H4 (cell line): ENCODE measurements at places on chromosomes 5 and 9. TPM values are rescaled to one million over a fixed set of nuclear protein-coding genes. Genes with fewer than 3 reads are reported as not detected.

The ADAMTS13 gene
- 0.06 and 0.12 TPM in 2 replicates for total RNA-seq

The CDX1 gene
- total RNA-seq, result not detected in 2 replicates

DNA sequence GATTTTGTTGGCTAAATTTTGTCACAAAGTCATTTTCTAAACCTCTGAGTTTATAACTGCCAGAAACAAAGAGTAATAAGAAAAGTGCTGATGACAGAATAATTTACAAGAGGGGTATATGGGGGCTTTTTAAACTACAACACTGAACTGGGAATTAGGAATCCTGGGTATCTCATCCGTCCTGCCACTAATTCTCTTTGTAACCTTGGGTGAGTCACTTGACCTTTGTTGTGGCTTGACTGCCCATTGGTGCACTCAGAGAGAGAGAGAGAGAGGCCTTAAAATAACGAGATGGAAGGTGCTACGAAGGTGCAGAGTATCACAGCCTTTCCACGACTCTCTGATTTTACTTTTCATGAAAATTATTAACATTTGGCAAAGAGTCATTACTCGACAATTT, 130.3 kb upstream of the CNTLN start:
- no peak for DNase-seq

DNA sequence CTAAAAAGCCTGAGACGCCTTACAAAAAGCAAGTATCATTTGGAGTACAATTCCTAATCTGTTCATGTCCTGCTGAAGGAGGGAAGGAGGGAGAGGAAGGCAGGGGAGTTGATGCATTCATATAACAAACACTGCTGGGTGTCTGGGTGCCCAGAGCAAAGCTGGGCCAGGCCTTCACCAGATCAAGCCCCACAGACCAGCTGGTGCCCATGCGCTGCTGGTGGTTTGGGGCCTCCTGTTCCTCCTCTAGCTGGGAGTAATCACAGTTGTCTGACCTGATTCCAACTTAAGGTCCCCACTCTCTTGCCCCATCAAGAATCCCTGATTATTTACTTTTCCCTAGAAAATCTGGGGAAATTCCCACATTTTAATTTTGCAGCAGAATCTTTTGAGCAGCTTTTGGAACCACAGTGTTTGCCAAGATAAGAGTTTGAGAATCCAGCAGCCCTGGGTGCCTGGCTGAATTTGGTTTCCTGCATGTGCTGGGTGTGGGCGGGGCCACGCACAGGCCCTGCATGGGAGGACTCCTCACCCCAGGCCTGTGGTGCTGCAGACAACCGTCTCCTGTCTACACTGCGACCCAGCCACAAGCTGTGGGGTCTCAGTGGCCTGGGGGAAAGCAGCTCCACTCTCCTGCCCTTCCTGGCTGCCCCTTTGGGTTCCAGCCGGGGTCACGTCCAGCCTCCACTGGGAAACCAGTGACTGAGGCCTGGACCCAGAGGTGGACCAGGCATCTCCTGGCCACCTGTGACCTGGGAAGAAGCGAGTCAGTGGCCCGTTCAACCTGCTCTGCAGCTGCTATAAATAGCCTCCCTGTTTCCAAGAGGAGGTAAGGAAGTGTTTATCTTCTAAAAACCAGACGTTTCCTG, 47.5 kb downstream of the NEURL1B start:
- DNase-seq, result no peak

DNA sequence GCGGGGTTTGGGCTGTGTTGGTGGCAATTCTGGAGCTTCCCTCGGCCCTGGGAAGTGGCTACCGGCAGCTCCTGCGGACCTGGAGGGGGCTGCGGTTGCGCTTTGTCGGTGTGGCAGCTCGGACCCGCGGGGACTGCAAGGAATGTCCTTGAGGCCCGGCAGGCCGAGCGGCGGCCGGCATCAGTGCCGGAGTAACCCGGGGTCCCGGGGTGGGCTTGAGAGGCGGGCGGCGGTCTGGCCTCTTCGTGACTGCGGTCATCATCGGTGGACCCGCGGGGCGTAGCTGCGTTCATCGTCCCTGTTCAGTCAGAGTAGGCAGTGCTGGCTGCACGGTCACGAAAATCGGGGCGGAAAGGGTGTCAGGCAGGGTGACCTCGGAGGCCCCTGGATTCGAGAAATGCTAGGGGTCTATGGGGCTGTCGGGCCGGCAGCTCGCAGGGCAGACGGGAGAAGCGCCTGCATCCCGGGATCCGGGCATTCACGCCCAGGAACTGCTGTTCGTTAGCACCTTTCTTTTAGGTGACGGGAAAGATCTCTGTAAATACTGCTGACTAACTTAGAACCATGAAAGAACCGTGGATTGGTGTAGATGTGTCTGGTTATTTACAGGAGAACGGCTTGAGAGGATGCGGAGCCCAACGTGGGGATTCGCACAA, 474 bp downstream of the HMGCR start:
- DNase-seq, result peak; percentile 13

DNA sequence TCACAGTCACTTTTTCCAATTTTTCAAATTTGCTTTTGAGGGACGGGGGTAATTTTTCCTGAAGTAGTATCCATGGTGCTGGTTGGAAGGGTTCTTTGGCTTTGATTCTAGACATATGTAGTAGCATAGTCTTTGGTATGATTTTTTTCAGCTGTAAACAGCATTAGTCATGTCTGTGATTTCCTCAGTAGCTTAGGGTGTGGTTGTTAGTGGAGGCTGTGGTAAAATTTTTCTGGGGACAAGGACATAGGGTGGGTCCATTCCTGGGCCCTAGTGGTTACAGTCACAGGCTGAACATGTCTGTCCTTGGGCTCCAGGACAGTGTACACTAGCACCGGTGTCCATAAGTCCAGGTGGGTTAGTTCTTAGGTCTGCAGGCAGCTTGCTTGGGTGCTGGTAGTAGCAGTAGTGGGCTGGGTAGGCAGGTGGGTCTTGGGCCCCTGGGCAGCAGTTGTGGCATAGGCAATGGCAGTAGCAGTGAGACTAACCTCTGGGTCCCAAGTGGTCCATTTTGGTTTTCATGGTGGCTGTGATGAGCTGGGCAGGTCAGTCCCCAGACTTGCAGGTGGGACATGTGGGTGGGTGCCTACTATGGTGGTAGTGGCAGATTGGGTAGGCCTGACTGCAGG, 100.0 kb upstream of the CXCL14 start:
- DNase-seq, result no peak

GRCh38 chr9:88310310-88310980, 77.8 kb upstream of the SPIN1 start:
- no peak for DNase-seq

GRCh38 chr5:160260881-160261815, 31.8 kb downstream of the FABP6 start:
- DNase-seq, result no peak
